Head of caudate nucleus (tissue), 42 donors: ENCODE measurements at places on chromosomes 5 and 9.

- no peak for DNase-seq
These were observed 279.4 kb downstream of the CDH10 start for GRCh38 chr5:24365406-24365805.

GRCh38 chr5:111935835-111936234 is 178.8 kb upstream of the NREP start:
- no peak for DNase-seq

DNA sequence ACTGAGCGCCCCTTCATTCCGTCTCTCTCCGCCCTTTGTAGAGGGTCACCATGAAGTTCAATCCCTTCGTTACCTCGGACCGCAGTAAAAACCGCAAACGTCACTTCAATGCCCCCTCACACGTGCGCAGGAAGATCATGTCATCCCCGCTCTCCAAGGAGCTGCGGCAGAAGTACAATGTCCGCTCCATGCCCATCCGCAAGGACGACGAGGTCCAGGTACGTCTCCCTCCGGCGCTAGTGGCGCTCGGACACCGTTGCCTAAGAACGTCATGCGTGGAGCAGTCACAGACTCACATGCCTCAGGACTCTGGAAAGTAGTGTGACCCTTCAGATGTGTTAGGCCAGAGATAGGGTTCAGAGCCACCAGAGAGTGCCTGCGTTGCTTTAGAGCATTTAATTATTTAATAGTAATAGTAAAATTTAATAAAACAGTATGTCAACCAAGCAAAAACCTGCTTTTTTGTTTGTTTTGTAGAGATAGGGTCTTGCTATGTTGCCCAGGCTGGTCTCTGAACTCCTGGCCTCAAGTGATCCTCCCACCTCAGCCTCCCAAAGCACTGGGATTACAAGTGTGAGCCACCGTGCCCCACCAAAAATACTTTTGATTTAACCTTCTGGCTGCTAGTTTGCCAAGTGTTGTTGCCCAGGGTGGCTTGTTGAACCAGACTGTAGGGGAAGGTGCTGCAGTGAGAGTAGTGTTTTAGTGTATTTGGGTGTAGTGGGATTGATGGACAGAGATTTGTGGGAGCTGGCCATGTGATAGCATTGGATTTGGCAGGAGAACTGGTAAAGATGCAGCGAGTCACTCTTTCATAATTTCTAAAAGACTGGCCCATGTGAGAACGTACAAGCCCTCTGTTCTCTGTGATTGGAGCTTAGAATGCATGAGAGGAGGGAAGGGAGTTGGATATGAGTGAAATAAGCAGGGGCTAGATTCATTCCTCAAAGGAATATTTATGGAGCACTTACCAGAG is 888 bp downstream of the RPL26L1 start:
- DNase-seq: no peak

GRCh38 chr5:157204765-157205164 is 24.1 kb downstream of the ITK start:
- no peak for DNase-seq

- no peak for DNase-seq
These were observed 22.1 kb downstream of the ELP1 start for GRCh38 chr9:108911820-108912219.

GRCh38 chr5:177370488-177371119 is 12.9 kb downstream of the RGS14 start:
- DNase-seq: peak; percentile 35

DNA sequence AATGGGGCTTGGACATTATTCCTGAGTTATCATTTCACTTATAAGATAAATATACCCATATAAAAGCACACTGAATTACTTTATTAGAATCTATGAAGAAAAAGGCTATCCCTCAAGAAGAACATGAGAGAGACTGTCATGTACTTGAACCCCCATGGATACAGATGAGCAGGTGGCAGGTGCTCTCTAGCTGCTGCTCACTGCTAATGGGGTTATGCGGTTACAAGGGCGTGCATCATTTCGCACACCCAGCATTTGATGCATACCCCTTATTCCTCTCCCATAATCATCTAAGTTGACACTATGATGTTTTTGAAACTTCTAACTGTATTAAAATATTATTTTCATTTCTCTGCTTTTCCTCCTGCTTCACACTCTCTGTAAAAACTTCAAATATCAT is 16.4 kb downstream of the ITK start:
- DNase-seq: no peak

DNA sequence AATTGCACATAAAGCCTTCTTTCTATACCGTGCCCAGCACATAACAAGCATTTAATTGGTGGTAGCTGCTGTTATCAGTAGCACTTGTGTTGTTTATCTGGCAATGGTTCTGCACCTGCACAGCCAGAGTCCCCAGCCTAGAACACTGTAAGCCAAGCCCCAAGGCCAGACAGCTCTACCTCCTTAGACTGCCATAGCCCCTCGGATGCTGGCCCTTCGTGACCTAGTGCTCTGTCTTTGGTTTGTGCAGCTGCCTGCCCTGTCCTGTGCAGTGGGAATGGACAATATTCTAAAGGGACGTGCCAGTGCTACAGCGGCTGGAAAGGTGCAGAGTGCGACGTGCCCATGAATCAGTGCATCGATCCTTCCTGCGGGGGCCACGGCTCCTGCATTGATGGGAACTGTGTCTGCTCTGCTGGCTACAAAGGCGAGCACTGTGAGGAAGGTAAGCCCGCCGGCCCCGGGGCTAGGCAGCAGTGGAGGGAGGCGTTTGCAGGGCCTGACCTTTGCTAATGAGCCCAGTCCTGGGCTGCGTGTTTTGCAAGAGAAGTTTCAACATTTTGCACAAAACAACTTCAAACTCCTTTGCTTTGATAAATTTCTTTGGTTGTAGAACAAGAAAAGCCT is 173.3 kb upstream of the WWC1 start:
- DNase-seq: no peak

- DNase-seq: no peak
These were observed 11.2 kb downstream of the ACO1 start for GRCh38 chr9:32395510-32396216.

- DNase-seq: no peak
These were observed 78.7 kb downstream of the SNCAIP start for GRCh38 chr5:122390694-122391093.
